ENCODE measurements at places on chromosomes 3 and 15. TPM values are rescaled to one million over a fixed set of nuclear protein-coding genes. Genes with fewer than 3 reads are reported as not detected.
A peak's percentile ranks its signal among the peaks of the same experiment; 100 is the strongest.

Gene CCDC9B
- 71.4 TPM for total RNA-seq

Gene CADPS
- total RNA-seq: 2.7 TPM

GRCh38 chr3:105368566-105369499, 2.1 kb downstream of the ALCAM start:
- peak; percentile 84 for DNase-seq

Gene LIPC
- total RNA-seq: 1.0 TPM

Gene CCDC33
- total RNA-seq: 5.9 TPM

DNA sequence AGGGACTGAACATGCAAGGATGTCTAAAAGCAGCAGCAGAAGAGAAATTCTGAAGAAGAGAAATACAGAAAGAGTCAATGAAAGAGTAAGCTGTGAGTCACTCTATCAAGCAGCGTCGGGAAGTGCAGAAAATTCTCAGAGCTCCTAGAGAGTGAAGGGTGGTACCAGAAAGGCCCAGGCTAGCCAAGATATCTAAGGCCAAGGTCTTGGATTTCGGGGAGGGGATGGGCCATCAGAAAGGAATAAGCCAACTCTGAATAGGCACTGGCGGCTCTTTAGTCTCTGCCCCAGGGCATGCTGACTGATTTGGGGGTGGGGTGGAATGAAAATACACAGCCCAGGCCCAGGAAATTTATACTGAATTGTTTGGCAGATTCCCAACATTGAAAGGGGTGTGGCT, 70.8 kb downstream of the GPR156 start:
- DNase-seq: no peak
